Bronchus fibroblast of lung (primary cell): ENCODE measurements at places on chromosomes 7 and 10. TPM values are rescaled to one million over a fixed set of nuclear protein-coding genes. Genes with fewer than 3 reads are reported as not detected.

The FAM25G gene
- total RNA-seq, result not detected in 2 replicates

The RRP12 gene
- 20.7 and 21.0 TPM in 2 replicates for total RNA-seq

The MEOX2 gene
- 1.5 and 1.9 TPM in 2 replicates for total RNA-seq

The CALHM3 gene
- total RNA-seq, result not detected in 2 replicates

The PRLHR gene
- not detected in 2 replicates for total RNA-seq

The SLC16A9 gene
- 1.3 and 2.0 TPM in 2 replicates for total RNA-seq

The DEPP1 gene
- 15.0 TPM in 2 replicates for total RNA-seq

The CCL24 gene
- not detected in 2 replicates for total RNA-seq

The SLIT1 gene
- under 0.01 and 0.17 TPM in 2 replicates for total RNA-seq

The CYP3A7 gene
- 0.34 TPM in 1 of 2 replicates, not detected in the other for total RNA-seq

The TTYH3 gene
- total RNA-seq, result 62.9 and 65.7 TPM in 2 replicates

The UCN3 gene
- total RNA-seq, result not detected in 2 replicates

The CAV2 gene
- total RNA-seq, result 87.1 and 92.9 TPM in 2 replicates

The LEP gene
- not detected in 2 replicates for total RNA-seq

The PPP1R3C gene
- 3.9 and 4.0 TPM in 2 replicates for total RNA-seq

The CRYGN gene
- not detected in 2 replicates for total RNA-seq
